NCI-H1436 treated with DMSO at 0.1 percent for 48 hours (cell line): ENCODE measurements at places on chromosomes 2 and 18.

GRCh38 chr18:34591920-34592444 lies 118.1 kb upstream of the DTNA start:
- DNase-seq = no peak

- no peak for DNase-seq
These were observed 121.0 kb upstream of the XPO1 start for GRCh38 chr2:61658841-61659780.

GRCh38 chr2:48795065-48795464 lies 39.5 kb upstream of the LHCGR start:
- DNase-seq = no peak

DNA sequence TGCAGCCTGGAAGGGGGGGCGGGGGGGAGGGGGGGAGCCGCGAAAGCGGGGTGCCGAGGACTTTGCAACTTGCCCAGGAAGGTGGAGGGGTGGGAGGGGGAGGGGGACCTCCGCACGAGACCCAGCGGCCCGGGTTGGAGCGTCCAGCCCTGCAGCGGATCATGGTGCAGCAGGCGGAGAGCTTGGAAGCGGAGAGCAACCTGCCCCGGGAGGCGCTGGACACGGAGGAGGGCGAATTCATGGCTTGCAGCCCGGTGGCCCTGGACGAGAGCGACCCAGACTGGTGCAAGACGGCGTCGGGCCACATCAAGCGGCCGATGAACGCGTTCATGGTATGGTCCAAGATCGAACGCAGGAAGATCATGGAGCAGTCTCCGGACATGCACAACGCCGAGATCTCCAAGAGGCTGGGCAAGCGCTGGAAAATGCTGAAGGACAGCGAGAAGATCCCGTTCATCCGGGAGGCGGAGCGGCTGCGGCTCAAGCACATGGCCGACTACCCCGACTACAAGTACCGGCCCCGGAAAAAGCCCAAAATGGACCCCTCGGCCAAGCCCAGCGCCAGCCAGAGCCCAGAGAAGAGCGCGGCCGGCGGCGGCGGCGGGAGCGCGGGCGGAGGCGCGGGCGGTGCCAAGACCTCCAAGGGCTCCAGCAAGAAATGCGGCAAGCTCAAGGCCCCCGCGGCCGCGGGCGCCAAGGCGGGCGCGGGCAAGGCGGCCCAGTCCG lies 540 bp downstream of the SOX11 start:
- no peak for DNase-seq

GRCh38 chr2:36469106-36469477 lies 113.5 kb downstream of the CRIM1 start:
- no peak for DNase-seq
